ENCODE measurements at places on chromosomes 16 and 17.

- no peak for DNase-seq
Measured at GRCh38 chr16:19582050-19582831, 26.7 kb downstream of the VPS35L start.

DNA sequence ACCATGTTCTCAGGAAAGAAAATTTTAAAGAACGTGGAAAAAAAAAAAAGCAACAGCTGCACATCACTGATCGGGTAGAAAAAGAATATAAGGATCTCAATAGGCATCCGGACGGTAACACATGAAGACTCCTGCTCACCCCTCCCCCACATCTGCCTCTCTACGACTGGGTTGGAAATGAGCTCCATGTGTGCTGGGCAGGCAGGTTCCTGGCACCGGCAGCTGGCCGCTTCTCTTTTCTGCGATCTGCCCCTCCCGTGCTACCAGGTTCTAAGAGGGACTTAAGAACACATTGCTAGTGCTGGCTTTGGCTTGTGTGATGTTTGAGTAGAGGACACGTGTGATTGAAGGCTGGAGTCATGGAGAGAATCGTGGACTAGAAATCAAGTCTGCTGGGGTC is 115.5 kb downstream of the AATF start:
- no peak for DNase-seq

GRCh38 chr17:51128076-51128475 is 7.4 kb upstream of the SPAG9 start:
- no peak for DNase-seq

DNA sequence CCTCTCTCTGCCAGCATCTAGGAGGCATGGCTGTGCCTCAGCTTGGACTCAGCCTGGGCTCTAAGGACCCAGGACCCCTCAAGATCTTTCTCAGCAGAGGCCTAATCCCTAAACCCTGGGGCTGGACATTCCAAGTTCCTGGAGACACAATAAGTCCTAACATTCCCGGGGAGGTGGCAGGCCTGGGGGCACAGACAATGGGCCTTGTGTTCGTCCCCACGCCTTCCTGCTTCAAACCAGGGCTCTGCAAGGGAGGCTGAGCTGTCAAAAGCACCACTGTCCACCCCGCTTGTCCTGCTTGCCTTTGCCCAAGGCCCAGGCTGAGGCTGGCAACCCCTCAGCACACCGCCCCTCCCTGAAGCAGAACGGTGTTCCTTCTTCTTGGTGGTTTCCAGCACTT is 13.7 kb downstream of the SDK2 start:
- DNase-seq: no peak

DNA sequence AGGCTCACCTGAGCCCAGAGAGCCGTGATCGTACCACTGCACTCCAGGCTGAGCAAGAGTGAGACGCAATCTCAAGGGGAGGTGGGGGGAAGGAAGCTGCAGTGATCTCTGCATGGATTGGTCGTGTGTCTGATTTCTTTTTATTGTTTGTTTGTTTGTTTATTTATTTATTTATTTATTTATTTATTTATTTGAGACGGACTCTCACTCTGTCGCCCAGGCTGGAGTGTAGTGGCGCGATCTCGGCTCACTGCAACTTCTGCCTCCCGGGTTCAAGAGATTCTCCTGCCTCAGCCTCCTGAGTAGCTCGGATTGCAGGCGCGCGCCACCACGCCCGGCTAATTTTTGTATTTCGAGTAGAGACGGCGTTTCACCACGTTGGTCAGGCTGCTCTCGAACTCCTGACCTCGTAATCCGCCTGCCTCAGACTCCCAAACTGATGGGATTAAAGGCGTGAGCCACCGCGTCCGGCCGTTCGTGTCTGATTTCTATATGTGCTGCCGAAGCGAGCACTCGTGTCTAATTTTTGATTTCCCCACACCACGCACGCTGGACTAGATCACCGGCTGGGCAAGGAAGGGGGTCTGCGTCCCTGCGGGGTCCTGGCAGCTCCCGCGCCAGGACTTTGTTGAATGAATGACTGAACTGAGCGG is 448 bp upstream of the TNFRSF12A start:
- DNase-seq: no peak

DNA sequence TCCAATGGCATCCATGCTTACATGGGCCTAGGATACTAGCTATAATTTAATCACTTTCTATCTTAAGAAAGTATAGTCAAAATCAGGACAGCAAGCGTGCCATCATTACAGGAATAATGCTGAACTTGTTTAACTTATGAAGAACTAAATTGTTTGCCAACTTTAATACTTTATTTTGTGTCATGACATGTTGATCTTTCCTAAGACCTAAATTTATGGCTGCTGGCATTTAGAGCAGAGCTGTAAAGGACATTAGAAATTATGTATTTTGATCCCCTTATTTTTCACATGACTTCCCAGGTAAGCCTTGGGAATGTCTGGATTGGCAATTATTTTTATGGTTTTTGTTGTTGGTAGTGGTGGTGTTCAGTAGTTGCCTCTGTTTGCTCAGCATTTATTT is 920.3 kb upstream of the GOT2 start:
- no peak for DNase-seq

GRCh38 chr17:75113798-75114551 is 4.2 kb downstream of the ARMC7 start:
- DNase-seq: peak; percentile 77

DNA sequence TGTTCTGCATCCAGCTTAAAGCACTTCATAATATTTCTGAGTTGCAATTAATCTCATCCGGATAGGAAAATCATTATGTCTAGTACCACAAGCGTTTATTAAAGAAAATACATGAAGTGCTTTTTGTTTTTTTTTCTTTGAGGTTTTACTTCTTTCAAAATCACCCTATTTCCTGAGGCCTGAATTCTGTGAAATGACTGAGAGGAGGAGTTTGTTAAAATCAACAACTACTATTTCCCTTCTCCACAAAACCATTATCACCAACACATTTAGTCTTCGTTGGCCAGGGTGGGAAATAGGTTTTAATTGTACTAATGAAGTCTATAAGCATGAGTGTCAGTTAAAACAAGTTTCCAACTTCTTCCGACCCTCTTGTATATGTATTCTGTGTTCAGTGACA is 50.7 kb upstream of the ADCY7 start:
- DNase-seq: no peak

DNA sequence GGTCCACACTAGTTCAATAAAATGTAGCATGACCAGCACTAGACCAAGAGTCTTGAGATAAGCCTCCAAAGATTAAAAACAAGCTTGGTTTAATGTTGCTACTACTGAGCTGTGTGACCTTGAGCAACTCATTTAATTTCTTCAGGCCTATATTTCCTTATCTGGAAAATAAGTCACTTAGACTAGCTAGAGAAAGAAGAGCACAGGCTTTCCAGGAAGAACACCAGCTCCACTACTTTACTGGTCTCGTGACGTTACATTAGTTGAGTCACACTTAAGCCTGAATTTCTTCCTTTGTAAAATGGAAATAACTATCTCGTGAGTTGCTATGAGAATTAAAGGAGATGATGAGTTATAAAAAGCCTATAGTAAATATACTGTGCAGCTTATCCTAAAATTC is 5.4 kb downstream of the HELZ start:
- no peak for DNase-seq

DNA sequence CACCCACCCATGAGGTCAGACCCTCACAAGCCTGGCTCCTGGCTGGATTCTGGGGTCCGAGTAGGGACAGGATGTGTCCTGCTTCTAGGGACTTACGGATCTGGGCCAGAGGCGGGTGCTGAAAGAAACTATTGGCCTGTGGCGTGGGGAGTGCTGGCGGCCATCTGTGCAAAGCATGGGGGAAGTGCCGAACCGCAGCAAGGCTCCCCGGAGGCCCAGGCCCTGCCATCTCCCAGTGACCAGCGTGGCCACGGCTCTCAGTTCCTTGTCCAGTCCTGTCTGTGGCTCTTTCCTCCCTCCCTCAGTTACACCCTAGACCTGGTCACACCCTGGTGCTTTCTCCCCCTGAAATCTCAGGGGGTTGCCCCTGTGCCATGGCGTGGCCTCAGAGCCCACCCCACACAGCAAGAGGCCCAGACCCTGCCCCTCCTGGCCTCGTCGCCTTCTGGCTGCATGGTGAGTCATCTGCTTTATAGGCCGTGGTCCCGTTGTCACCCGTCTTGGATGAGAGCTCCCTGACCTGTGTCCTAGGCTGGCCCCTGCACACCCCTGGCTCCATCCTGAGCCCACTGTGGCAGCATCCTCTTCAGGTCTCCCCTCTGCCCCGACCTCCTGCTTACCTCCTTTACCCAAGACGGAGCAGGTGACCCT is 54.5 kb downstream of the PRMT7 start:
- peak; percentile 22 for DNase-seq

- DNase-seq: no peak
Measured at GRCh38 chr17:56549501-56549900, 44.0 kb upstream of the NOG start.

DNA sequence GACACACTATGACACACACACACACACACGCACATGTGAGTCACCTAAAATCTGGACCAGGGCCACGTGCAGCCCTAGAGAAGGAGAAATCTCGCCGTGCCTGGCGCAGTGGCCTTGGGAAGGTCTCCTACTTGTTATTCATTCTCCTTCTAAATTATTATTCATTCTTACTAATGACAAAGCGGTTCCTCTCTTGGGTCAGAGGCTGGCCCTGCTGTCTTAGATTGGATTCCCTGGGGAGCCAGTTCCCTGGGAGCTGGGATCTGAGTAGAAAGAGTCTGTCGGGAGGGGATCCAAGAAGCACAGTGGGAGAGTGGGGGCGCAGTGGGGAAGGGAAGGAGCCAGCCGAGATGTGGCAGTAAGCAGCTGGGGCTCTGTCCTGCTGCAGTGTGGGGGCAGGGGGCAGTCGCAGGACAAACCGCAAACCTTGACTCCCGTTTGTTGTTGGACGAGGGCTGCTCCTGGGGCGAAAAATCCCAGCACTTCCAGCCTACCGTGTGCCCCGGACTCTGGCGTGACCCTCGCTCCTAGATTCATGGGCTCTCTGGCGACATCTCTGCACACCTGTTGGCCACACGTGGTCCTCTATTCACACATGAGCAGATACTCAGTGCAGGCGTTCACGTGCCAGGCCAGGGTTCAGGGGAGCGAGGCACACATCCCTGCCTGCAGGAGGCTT is 18.7 kb upstream of the JPH3 start:
- DNase-seq: no peak

GRCh38 chr17:13833921-13834320 is 232.2 kb upstream of the HS3ST3A1 start:
- DNase-seq: no peak

GRCh38 chr16:22192261-22193062 is 13.6 kb upstream of the EEF2K start:
- peak; percentile 63 for DNase-seq

- no peak for DNase-seq
Measured at GRCh38 chr17:66364990-66365490, 62.6 kb downstream of the PRKCA start.

DNA sequence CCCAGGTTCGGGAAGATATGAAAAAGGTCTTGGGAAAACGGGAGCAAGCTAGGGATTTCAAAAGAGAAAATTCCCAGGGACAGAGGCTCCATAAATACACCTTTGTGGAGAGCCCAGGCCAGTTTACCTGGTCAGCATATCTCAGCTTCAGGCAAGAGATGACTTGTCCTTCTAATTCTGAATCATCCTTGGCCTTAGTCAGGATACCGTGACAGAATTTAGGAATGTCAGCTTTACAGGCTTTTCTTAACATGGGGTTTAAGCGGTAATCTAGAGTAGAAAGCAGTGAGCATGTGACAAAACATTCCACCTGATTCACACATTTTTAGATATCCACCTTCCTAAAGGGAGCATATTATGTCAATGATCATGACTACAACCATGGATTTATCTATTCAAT is 41.1 kb upstream of the CLEC18B start:
- no peak for DNase-seq

- DNase-seq: no peak
Measured at GRCh38 chr17:19286751-19287341, 49.7 kb downstream of the EPN2 start.

DNA sequence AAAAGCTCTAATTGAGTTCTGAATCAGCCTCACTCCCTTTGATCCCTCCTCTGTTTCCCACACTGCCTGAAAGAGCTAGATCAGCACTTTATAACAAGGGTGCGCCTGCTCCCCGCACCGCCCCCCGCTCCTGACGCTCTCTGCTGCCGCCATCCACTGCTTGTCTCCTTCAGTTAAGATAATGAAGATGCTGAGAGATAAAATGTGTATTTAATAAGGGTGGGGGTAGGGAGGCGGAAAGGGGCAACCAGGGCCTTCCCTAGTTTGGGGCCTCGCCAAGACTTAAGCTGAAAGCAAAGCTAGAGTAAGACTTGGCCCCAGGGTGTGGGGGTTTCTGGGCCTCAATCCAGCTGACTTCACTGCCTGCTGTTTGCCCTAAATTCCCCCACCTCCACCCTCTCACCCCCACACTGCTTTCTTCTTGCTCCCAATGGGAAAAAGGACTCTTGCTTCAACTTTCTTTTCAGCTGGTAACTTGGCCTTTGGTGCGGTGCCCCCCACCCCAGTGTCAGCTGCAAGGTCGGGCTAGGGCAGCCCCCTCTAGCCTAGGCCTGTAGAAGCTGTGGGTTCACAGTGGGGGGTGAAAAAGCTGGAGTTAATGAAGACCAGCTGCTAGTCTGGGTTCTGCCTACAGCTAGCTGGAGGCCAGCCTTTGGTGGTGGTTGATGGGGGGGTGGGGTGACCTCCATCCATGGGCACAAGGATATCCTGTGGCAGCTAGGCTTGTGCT is 1.8 kb upstream of the RARA start:
- DNase-seq: no peak

DNA sequence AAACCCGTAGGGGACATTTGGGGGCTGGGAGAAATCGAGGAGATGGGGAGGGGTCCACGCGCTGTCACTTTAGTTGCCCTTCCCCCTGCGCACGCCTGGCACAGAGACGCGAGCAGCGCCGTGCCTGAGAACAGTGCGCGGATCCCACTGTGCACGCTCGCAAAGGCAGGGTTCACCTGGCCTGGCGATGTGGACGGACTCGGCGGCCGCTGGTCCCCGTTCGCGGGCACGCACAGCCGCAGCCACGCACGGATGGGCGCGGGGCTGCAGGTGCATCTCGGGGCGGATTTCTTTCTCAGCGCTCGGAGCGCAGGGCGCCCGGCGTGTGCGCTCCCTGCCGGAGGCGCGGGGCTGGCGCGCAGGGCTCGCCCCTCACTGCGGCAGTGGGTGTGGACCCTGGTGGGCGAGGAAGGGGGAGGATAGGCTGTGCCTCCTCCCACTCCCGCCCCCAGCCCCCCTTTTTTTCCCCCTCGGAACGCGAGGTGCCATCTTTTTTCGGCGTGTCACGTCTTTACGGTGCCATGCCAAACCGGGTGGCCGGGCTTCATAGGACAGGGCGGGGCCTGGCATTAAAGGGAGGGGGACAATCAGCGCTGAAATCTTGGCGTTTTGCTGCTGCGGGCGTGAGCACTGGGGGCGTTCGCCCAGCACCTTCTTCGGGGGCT is 1.1 kb downstream of the MAPT start:
- DNase-seq: peak; percentile 39

DNA sequence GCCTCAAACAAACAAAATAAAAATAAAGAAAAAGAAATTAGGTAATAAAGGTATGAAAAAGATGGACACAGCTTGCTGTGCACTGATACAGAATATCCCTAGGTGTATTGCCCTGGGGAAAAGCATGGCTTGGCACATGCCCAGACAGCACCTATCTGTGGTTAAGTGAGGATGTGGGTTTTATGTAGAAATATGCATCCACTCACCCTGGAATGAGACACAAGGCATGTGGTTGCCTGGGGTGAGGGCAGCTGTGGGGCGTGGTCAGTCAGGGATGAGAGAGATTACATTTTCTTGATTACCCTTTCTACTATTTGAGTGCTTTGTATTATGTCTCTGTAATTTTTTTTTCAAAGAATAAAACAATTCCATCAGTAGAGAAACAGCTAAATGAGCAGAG is 6.9 kb downstream of the PLLP start:
- no peak for DNase-seq

- DNase-seq: no peak
Measured at GRCh38 chr17:7747635-7748071, 30.1 kb downstream of the DNAH2 start.
